IMR-90 (cell line): ENCODE measurements at places on chromosomes 7 and 10.

DNA sequence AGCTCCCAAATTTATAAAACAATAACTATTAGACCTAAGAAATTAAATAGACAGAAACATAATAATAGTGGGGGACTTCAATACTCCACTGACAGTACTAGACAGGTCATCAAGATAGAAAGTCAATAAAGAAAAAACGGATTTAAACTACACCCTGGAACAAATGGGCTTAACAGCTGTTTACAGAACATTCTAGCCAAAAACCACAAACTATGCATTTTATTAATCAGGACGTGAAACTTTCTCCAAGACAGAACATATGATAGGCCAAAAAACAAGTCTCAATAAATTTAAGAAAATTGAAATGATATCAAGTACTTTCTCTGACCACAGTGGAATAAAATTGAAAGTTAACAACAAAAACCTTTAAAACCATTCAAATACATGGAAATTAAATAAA lies 46.4 kb downstream of the ZNF680 start:
- no peaks in the 10 kb centered on the region for H3K4me1 ChIP-seq
- no peak for DNase-seq
- no peak overlapping the region for H3K4me3 ChIP-seq
- no peak overlapping the region for H3K27ac ChIP-seq

DNA sequence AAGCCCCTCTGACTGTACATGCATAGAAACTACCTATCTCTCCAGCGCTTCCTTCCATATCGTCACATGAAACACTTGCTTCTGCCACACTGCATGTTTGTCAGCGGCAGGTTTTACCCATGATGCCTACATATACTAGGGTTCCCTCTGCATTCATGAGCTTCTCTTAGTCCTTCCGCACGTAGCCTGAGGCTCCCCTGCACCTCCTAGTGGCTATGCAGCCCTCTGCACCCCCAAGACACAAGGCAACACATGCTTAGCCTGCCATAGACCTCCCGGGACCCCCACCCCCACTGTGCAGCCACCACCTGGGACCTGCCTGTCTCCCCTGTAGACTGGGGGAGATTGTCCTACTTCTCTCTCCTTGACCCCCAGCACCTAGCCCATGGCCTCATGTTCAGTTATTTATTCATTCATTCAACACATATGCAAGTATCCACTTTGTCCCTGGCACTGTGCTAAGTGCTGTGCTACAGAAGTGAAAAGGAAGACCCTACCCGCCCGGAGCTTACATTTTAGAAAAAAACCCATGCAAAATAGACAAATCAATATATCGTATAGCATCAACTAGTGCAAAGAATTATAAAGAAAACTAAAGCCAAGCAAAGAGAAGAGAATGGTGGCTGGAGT lies 23.5 kb downstream of the TMEM273 start:
- no peaks in the 10 kb centered on the region for H3K27me3 ChIP-seq
- DNase-seq: peak; percentile 35
- H3K4me1 ChIP-seq: peaks cover 13% of the 10 kb centered on the region
- H3K36me3 ChIP-seq: no peaks in the 10 kb centered on the region
- no peak overlapping the region for H3K4me3 ChIP-seq
- no peak overlapping the region for H3K27ac ChIP-seq

DNA sequence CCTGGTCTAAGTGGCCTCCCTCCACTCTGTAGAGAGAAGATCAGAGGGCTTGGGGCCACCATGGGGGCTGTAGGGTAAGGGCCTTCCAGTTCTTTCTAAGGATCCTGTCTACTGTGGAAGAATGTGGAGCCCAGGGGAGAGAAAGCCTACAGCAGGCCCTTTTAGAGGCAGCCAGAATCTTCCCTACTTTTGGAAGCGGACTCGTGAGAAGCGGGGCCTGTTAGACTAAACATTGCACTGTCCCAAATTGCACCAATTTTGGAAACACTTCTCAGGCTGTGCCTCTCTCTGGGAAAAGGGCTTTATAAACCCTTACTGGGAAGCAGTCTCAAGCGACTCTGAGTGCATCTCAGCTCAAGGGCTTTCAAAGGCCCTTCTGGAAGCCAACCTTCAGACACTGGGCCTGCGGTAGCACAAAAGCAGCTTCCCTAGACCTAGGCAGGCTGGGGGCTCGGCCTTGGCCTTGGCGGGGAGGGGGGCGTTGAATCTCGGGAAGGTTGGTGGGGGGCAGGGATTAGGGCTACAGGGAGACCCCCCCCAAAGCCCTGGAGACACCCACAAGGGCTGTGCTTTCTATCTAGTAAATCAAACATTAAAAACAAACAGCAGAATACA lies 298.1 kb downstream of the GFRA1 start:
- no peaks in the 10 kb centered on the region for H3K4me1 ChIP-seq
- no peaks in the 10 kb centered on the region for H3K36me3 ChIP-seq
- no peak overlapping the region for H3K4me3 ChIP-seq
- no peak overlapping the region for H3K27ac ChIP-seq
- no peak for DNase-seq

DNA sequence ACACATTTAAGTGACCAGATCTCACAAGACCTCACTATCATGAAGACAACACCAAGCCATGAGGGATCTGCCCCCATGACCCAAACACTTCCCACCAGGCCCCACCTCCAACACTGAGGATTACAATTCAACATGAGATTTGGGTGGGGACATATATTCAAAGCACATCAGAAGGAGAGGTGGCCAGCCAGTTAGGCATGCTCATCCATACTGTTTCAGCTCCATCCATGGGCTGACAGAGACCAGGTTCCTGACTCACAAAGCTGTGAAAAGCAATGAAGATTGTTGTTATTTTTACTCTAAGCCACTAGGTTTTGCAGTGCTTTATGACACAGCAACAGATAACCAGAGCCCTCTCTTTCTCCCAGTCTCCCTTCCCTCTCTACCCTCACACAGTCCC lies 36.0 kb downstream of the C10orf71 start:
- no peaks in the 10 kb centered on the region; the same call in 1 of the 2 replicates for H3K27me3 ChIP-seq
- H3K4me1 ChIP-seq: no peaks in the 10 kb centered on the region
- no peak overlapping the region for H3K4me3 ChIP-seq
- no peaks in the 10 kb centered on the region for H3K36me3 ChIP-seq
- H3K27ac ChIP-seq: no peak overlapping the region

GRCh38 chr10:114808982-114809381 lies 12.6 kb upstream of the FHIP2A start:
- H3K4me3 ChIP-seq: no peak overlapping the region
- no peak for DNase-seq
- no peaks in the 10 kb centered on the region for H3K27me3 ChIP-seq
- no peak overlapping the region for H3K27ac ChIP-seq

- H3K4me3 ChIP-seq: no peak overlapping the region
- DNase-seq: no peak
- no peaks in the 10 kb centered on the region for H3K4me1 ChIP-seq
- H3K36me3 ChIP-seq: no peaks in the 10 kb centered on the region
- H3K27ac ChIP-seq: no peak overlapping the region
Observed at GRCh38 chr10:26314265-26315013, 97.9 kb downstream of the GAD2 start.

- no peak overlapping the region for H3K4me3 ChIP-seq
- no peak for DNase-seq
Observed at GRCh38 chr7:105322655-105323277, 66.0 kb downstream of the SRPK2 start.
